ENCODE measurements at places on chromosomes 1 and 21.

DNA sequence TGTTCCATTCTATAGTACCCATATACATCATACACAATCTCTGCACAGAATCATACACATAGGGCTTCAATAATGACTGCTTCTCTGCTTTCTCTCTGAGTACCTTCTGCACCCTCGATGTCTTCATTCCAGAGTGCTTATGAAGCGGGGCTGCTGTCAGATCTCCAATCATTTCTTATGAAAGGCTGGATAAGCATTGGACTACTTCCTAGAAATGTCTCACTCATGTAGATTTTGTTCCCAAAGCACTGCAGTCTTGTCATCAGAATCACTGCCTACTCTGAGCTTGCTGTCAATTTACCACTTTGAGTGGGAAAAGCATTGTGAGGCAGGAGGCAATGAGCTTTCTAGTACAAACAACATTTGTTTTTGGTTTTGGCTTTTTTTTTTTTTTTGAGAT is 179.0 kb downstream of the SLC35F3 start:
- DNase-seq, result no peak

- DNase-seq, result no peak
Measured at GRCh38 chr21:30206551-30207251, 9.2 kb downstream of the CLDN8 start.

- no peak for DNase-seq
Measured at GRCh38 chr1:154733621-154734020, 125.6 kb upstream of the ADAR start.

DNA sequence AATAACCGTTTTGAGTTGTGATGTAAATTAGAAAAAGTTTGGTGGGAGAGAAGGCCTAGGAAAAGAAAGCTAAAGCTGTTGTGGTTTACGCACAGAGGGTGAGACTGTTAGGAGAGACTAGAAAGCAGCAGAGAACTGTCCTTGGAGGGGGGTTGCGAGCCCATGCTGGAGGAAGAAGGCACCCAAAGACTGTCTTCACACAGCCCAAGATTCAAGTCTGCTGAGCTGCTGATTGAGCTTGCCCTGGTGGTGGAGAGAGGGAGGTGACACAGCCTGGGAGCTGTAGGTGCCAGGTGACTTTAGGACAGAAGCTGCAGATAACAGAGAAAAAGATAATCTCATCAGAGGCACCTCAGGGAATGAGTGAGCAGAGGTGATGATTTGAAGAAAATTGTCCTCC is 18.3 kb upstream of the TLR5 start:
- no peak for DNase-seq

- DNase-seq, result no peak
Measured at GRCh38 chr1:233357595-233358397, 30.3 kb downstream of the MAP3K21 start.
